HepG2 (cell line): ENCODE measurements at places on chromosomes 3 and 15. TPM values are rescaled to one million over a fixed set of nuclear protein-coding genes. Genes with fewer than 3 reads are reported as not detected.

The NR1I2 gene
- polyA plus RNA-seq: 8.8 and 9.8 TPM in 2 replicates

DNA sequence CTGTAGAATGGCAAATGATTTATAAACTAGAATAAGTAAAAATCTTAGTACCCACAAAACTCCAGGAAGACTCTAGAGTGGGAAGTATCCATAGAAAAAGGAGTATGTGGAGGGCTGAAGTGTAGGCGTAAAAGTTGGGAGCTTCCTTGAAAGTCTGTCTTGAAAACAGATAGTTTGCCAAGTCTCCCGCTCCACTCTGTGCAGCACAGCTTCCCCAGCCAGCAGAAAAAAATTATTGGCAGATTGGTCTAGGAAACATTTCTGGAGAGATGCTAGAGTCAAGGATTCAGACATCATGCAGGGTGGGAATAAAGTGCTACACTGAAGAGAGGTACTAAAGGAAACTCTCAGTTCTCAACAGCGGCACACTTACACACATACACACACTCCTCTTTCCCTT lies 53.4 kb upstream of the CD200R1L start:
- DNase-seq: no peak

GRCh38 chr3:190261740-190262139 lies 60.5 kb downstream of the CLDN1 start:
- DNase-seq: no peak

- DNase-seq: no peak
Measured at GRCh38 chr3:194505791-194506415, 19.1 kb upstream of the ATP13A3 start.

DNA sequence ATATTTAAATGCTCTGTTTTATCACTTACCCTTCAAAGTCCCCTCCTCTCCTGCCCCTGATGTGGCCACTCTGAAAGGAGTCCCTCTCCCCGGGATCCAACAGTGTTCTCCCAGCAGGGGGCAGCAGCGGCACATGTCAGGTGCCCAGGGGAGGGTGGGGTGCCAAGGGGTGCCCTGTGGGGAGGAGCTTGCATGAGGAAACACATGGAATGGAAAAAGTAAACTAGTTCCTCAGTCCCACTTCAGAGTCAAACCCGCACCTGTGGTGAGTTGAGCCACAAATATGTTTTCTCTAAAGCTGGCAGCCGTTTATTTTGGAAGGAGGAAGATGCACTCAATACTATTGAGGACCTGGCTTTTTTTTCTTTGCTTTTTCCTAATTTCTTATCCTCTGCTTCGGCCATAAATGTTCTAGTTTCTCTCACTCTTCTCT lies 30.1 kb upstream of the NRROS start:
- peak; percentile 64 for DNase-seq

- no peak for DNase-seq
Measured at GRCh38 chr3:43256714-43257461, 29.5 kb upstream of the SNRK start.

GRCh38 chr3:71229905-71230657 lies 353.4 kb downstream of the FOXP1 start:
- DNase-seq: no peak
